ENCODE measurements at places on chromosomes 13 and 19.
A peak's percentile ranks its signal among the peaks of the same experiment; 100 is the strongest.

- peak; percentile 64 for DNase-seq
Observed at GRCh38 chr19:35107545-35107944, 8.1 kb upstream of the FXYD3 start.

- DNase-seq = no peak
Observed at GRCh38 chr19:4877753-4878490, 10.5 kb upstream of the PLIN3 start.

DNA sequence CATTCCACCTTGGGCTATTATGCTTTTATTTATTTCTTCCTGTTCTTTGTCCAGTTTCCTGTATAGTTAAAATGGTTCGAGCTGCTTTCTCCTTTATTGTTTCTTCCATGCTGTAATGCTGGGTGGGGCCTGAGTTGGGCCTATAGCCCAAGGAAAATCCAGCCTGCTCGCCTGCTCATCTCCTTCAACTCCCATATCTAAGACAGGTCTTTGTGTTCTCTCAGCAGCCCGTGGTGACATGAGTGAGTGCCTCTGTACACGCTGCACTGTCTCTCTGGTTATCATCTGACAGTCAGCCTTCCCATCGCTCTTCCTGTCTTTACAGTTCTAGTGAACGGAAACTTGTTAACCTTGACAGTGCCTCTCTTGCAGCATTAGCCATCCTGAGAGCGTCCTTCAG lies 221.9 kb upstream of the SLC10A2 start:
- no peak for DNase-seq

DNA sequence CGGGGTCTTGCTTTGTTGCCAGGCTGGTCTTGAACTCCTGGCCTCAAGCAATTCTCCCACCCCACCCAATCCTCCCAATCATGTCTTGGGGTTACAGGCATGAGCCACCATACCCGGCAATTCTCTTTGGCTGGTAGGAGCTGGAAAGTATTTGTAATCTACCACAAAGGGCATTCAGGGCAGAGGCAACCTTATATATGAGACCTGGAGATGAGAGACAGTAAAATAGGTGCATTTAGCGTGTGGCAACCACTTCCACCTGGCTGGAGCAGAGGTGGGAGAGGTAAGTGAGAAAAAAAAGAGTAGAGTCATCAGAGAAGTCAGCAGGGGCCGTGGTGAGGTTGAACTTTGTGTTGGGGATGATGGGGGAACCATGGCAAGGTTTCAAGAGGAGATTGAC lies 36.8 kb downstream of the VAV1 start:
- no peak for DNase-seq

GRCh38 chr13:52994051-52994450 lies 34.6 kb upstream of the OLFM4 start:
- DNase-seq = no peak

- peak; percentile 91 for DNase-seq
Observed at GRCh38 chr13:40149611-40150274, 494.3 kb downstream of the COG6 start.
